ENCODE measurements at places on chromosomes 3 and 15.

GRCh38 chr3:69454204-69454787 lies 68.4 kb upstream of the FRMD4B start:
- DNase-seq: no peak

DNA sequence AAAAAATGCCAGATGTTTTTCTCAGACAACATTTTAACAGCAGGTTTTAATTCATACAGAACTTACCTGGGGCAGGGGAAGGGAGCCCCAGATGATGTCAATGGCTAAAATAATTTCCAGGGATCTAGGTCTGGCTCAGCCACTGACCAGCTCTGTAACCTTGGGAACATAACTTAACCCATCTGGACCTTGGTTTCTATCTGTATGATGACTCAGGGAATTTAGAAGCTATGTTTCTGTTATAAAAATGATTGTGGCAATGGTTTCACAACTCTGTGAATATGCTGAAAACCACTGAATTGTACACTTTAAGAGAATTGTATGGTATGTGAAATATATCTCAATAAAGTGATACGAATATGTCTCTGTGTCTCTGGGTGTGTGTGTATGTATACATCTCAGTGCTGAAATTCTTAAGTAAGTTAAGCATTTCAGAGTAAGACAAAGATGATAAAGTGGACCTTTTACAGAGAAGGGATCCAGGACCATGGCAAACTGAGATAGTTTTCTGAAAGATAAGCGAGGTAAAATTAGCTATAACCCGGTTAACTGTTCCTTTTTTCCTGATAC lies 2.9 kb downstream of the SH3GL3 start:
- no peak for DNase-seq

DNA sequence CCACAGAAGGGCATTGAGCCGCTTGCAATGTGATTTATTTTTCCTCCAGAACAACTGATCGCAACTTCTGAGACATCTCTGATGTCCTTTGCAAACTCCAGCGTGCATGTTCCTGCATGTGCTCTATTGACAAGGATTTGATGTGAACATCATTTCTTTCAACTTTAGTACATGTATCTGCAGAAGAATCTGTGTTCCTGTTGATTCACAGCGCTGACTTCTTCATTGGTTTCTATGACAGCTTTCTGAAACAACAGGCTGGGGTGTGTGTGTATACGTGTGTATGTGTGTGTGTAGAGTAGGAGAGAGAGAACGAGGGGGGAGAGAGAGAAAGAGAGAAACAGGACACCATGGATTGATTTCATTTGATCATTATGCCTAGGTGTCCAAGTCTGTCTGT lies 56.7 kb upstream of the CMTM8 start:
- no peak for DNase-seq

GRCh38 chr3:67642734-67643133 lies 11.7 kb downstream of the SUCLG2 start:
- DNase-seq: no peak

GRCh38 chr15:69897471-69898237 lies 200.1 kb downstream of the TLE3 start:
- no peak for DNase-seq

DNA sequence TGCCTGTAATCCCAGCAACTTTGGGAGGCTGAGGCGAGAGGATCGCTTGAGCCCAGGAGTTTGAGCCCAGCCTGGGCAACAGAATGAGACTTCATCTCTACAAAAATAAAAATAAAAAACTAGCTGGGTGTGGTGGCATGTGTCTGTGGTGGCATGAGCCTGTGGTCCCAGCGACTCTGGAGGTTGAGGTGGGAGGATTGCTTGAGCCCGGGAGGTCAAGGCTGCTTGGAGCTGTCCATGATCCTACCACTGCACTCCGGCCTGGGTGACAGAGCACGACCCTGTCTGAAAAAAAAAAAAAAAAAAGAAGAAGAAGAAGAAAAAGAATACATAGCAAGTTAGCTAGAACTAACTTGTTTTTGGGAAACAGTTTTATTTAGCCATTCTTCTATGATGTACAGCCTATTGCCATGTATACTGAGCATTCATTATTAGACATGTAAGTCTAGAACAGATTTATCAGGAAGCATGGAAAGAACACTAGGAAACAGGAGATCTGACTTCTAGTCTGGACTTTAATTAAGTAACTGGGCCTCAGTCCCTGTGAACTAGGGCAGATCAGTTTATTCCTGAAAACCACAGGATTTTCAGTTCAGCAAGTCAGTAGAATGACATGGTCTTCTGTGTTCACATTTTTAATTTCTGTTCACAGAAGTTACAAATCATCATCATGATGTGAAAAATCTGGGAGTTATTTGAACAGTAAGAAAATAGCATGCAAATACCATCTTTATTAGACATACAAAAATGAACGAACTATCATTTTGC lies 65.5 kb downstream of the KAT2B start:
- DNase-seq: no peak

GRCh38 chr3:60755094-60755493 lies 496.2 kb downstream of the FHIT start:
- DNase-seq: no peak

- DNase-seq: no peak
Observed at GRCh38 chr15:66184936-66185790, 68.4 kb downstream of the MEGF11 start.

DNA sequence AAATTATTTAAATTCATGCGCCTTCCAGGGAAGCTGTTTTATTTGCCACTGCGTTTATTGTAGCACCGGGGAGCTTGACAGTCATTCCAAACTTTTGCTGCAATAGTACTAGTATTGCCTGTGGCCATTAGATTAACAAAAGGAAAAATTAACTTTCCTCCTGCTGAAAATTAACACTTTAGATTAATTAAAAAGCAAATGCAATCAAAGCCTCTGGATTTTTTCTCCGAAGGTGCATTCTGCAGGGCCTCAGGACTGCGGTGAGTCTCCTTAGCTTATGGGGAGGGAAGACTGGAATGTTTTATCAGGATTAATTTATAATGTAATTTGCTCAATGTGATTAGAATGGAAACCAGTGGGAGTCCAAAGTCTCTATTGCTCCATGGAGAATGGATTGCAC lies 456.4 kb upstream of the CFAP20DC start:
- no peak for DNase-seq

DNA sequence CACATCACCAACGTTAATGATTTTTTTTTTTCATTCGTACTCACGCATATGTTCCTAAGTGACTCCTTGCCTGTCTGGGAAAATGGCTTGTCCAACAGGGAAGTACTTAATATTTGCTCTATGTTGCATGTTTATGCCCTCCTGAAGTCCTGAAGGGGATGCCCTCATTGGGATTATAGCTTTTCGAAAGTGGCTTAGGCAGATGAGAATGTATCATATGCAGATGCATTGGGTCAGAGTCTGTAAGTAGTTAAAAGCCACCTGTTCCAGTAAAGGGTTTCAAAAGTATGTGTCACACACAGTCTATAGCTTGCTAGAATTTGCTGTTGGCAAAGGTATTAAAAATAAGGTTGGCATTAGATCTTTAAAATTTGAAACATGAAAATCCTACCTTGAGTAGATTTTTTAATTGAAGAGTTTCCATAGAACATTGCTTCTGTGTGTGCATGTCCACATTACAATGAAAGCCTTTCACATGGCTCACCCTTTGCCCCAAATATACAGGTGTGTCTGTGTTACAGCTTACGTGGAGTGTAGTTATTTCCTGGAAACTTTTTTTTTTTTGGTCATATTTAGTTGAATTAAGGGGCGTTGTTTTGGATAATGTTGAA lies 2.1 kb downstream of the ABHD17C start:
- no peak for DNase-seq

DNA sequence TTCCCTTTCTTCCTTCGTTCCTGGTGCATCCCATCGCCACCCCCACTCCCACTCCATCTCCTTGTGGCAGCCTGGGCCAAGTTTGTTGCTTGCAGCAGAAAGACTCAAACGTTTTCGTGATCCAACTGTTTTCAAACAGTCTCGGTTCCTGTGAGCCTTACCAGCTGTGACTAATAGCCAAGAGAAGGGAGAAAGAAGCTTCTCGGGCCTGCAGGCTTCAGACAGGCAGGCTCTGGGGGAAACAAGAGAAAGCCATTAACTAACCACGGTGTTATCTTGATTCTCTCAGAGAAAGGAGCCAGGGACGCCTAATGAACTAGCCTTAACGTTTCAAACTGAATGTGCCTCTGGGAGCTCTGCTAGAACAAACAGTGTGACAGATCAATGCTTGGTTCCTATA lies 742.0 kb downstream of the NR2F2 start:
- no peak for DNase-seq

GRCh38 chr15:85755942-85756341 lies 38.8 kb downstream of the KLHL25 start:
- DNase-seq: no peak

DNA sequence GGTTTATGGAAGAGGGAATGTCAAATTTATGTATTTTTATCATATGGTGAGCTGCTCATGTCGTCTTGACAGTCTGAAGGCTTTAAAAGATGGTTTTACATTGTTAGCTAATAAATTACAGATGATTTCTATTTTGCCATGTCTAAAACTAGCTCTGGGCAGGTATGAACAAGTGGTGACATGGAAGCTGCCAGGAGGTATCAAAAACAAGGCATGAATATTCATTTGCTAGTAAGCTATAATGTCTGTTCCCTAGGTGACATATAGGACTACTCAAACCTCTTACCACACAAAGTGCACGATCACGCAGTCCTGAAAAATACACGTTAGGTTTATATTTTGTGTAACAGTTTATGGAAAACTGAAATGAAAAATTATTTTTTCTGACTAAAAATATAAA lies 34.8 kb downstream of the ST3GAL6 start:
- DNase-seq: no peak

- DNase-seq: no peak
Observed at GRCh38 chr3:47112997-47113396, 50.9 kb downstream of the SETD2 start.
